Mononuclear cell (primary cell): ENCODE measurements at places on chromosomes 6 and 20. TPM values are rescaled to one million over a fixed set of nuclear protein-coding genes. Genes with fewer than 3 reads are reported as not detected.

Gene OLIG3
- not detected for total RNA-seq

Gene PPP1R3G
- total RNA-seq: 0.31 TPM

Gene NT5E
- total RNA-seq: 6.7 TPM

Gene PLG
- total RNA-seq: not detected

Gene TOX2
- total RNA-seq: 0.21 TPM

Gene DNAJC5
- total RNA-seq: 26.0 TPM

Gene EEF1A2
- total RNA-seq: 0.73 TPM

Gene OARD1
- 28.2 TPM for total RNA-seq

Gene ZNF831
- 19.8 TPM for total RNA-seq

Gene TCF21
- total RNA-seq: not detected

Gene DUSP15
- not detected for total RNA-seq

Gene TRIM31
- 0.10 TPM for total RNA-seq

Gene MOXD1
- total RNA-seq: 0.52 TPM

Gene MAP3K5
- total RNA-seq: 27.8 TPM

Gene CST5
- total RNA-seq: not detected

Gene NKAIN4
- total RNA-seq: not detected

Gene NELFCD
- total RNA-seq: 37.2 TPM

Gene TRIM10
- total RNA-seq: 0.21 TPM

Gene ARHGAP40
- not detected for total RNA-seq

Gene TREM1
- total RNA-seq: 103 TPM

Gene EPHA7
- total RNA-seq: under 0.01 TPM

Gene FAM217A
- not detected for total RNA-seq
